Stomach (tissue), 19 donors: ENCODE measurements at places on chromosomes 12 and 14. TPM values are rescaled to one million over a fixed set of nuclear protein-coding genes. Genes with fewer than 3 reads are reported as not detected.

SH2B3 gene
- total RNA-seq = 5.3 TPM

OR11H7 gene
- total RNA-seq = not detected

DTX1 gene
- total RNA-seq = 2.9 TPM

KRT85 gene
- not detected for total RNA-seq

SMIM41 gene
- 7.8 TPM for total RNA-seq

SLC39A5 gene
- total RNA-seq = not detected

TEX52 gene
- not detected for total RNA-seq
